ENCODE measurements at places on chromosomes 4 and X.

DNA sequence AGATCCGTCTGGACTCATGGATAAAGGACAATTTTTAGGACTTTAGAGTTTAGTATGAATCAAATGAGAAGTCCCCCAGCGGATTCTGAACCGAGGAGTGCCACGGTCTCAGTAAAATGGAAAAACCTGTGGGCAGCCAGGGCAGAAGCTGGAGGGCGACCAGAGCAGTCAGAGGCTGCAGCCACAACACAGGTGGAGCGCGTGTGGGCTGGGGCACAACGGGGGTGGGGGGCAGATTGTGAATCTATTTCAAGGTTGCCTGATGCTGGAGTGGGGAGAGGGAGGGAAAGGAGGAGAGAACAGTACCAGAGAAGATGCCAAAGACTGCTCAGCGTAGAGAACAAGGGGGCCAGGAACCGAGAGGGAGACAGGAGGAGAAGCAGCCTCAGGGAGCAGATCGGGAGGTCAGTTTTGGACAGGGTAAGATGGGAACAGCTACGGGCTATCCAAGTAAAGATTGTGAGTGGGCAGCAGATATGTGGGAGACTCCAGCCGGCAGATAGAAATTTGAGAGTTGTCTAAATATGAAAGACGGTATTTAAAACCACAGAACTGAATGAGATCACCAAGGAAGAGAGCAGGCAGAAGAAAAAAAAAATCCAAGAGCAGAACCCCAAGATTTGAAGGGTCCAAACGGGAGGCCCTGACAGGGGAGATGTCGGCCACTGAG is 9.5 kb downstream of the FAT1 start:
- no peak for DNase-seq

- DNase-seq: no peak
These were observed 76.7 kb downstream of the ABLIM2 start for GRCh38 chr4:8081621-8082516.

DNA sequence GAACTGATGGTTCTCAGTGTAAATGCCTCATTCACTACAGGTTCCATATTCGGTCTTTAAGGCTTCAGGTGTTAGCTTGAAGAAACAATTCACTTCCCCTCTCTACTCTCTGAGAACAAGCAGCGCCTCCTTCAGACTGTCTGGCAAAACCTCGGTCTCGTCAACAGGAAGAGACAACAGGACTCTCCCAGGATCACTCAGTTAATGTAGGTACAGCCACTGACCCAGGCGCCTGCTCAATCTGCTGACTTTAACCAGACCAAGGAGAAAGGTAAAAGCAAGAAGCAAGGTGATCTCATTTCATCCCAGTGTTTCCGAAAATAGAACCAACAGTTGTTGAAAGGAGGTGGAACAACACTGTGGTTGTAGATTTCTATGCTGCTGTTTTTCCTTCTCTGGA is 102.2 kb downstream of the SLC2A9 start:
- no peak for DNase-seq

DNA sequence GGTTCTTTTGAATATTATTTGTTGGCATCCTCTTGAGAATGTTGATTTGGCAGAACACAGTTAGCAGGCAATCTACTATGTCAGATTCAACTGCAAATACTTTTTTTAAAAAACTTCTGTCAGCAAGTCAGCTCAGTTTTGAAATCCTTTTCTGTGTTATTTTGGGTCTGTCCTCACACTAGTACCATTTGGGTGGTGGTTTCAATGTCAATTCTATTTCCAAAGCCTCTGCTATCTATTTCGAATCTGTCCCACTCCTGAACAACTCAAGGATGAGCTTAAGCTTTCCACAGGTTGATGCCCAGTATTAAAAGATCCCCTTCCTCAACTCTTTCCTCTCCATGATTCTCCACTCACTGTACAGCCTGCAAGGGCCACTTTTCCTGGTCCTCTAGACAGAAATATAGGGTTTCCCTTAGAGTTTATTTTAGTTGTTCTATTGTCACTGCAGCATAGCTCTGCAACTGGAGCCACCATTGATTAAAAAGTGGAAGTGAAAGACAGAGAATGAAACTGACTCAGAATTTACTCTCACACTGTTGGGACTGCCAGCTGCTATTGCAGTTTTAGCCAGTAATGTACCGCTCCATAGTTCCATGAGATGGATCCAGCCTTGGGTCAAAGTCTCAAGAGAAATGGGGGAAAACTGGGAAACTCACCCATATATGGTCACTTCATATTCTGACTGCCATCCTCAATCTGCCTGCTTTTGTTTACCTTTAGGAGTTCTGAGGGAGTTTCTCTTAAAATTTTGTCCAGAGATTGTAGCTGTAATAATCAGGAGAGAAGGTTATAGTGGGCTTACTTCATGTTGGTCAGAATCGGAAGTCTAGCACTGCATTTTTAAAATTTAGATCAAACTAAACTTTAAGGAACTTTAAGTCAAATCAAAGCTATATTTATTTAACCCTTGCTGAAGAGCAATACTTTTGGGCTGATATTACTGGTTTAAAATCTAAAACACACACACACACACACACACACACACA is 14.6 kb downstream of the HDX start:
- no peak for DNase-seq

DNA sequence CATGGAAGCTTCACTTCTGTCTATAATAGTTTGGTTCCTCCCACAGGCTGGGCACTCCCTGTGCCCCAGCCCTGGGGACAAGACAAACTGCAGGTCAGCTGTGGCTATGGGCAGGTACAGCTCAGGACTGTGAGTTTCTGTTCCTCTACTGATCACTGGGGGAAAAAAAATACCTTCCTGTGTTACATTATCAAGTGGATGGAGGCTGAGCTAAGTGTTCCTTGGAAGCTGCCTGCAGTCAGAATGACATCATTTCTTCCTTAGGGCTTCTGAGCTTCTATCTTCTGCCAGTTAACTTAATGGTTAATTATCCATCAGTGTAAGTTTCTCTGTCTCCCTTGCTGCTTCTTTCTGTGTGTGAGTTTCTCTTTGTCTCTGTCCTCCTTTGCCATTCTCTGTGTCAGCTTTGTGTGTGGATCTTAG is 4.6 kb downstream of the RAB33A start:
- no peak for DNase-seq

GRCh38 chr4:32745351-32745750 is 2025.2 kb downstream of the PCDH7 start:
- DNase-seq: no peak

- no peak for DNase-seq
These were observed 1.8 kb downstream of the DKK2 start for GRCh38 chr4:107034091-107034995.

GRCh38 chr4:84032372-84032771 is 466.7 kb downstream of the NKX6-1 start:
- no peak for DNase-seq

DNA sequence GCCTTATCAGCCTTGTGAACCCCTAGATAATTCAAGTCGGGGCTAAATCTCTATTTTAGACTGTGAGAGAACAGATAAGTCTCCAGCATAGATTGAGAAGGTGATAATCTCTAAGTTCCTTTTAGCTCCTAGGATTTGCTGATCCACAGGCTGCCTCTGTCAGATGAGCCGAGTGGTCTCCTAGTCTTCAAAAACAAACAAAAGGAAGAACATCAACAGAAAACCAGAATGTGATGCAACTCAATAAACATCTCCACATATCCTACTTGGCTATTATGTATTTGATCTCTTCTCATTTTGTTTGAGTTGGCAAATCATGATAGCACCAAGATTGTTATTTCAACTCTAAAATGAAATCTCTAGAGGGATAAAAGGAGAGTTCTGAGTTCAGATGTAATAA is 88.4 kb upstream of the SLC7A11 start:
- no peak for DNase-seq

GRCh38 chr4:18366892-18367291 is 345.3 kb upstream of the LCORL start:
- no peak for DNase-seq

GRCh38 chr4:107837776-107838618 is 13.3 kb downstream of the SGMS2 start:
- no peak for DNase-seq

- no peak for DNase-seq
These were observed 53.1 kb downstream of the CCNI start for GRCh38 chr4:77022560-77023179.

GRCh38 chr4:140497405-140497746 is 717 bp downstream of the MGAT4D start:
- DNase-seq: no peak

DNA sequence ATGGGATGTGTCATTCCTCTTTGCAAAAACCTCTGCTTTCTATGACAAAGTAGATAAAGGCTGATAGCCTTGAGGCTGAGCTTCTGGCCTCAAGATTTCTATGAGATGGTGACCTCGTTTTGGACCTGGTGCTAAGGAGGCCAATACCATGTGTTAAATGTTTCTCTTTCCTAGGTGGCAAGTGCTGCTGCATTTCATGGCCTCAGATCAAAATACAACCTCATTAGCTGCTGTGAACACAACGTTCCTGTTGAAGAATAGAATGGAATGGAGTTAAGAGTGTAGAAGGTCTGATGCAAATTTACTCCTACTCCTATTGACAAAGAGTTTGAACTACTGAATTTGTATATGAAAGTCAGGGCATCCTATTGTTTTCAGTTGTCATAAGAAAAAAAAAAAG is 112.0 kb downstream of the C4orf51 start:
- no peak for DNase-seq

DNA sequence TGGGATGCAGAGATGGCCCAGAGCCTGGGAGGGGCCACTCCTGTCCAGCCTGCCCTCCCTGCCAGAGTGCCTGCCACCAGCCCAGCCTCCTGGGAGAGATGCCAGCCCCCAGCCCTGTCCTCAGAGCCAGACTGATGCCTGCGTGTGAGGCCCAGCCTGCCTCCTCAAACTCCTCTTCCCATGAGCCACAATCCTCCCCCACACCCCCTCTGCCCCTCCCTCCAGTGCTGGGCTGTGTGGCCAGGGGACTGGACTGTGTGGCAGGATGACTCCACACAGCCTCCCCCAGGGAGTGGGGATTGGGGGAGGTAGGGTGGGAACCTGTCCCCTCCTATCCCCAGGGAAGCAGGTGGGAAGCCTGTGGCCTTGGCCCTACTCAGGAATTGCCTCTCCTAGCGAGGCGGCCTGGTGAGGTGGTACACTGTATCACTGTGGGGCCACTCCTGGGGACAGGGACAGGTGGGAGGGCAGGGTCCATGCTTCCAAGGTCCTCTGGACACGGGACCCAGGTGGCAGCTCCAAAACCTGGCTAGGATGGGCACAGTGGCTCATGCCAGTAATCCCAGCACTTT is 4.3 kb upstream of the SH3BP2 start:
- DNase-seq: no peak

DNA sequence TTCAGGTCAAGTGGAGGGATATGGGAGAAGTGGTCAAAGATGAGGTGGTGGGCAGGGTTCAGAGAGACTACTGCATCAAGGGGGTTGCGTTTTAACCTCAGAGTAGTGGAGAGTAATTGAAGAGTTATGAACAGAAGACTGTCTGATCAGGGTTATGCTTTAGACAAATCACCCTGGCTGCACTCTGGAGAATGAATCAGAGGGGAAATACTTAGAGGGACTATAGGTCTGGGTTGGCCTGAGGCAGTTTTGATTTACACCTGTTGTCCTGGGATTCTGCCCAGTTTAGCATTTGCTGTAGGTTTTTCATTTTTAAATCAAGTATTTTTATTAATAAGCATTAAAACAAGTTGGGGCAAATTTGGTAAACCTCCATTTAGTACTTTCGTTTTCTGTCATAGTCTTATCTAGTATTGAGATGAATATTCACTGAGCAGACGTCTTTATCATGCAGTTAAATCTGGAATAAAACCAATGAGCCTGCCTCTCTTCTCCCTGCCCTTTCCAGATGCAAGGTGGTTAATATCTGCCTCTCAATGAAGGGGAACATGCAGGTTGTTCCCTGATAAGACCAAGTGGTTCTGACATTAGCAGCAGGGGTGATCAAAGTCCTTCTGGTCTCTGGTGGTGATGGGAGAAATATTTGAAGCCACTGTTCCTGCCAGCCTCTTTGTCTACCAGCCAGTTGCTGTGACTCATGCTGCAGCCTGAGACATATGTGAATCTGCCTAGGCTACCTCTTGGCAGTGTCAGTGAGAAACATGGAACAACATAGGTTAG is 116.0 kb upstream of the RPS6KA3 start:
- DNase-seq: no peak

DNA sequence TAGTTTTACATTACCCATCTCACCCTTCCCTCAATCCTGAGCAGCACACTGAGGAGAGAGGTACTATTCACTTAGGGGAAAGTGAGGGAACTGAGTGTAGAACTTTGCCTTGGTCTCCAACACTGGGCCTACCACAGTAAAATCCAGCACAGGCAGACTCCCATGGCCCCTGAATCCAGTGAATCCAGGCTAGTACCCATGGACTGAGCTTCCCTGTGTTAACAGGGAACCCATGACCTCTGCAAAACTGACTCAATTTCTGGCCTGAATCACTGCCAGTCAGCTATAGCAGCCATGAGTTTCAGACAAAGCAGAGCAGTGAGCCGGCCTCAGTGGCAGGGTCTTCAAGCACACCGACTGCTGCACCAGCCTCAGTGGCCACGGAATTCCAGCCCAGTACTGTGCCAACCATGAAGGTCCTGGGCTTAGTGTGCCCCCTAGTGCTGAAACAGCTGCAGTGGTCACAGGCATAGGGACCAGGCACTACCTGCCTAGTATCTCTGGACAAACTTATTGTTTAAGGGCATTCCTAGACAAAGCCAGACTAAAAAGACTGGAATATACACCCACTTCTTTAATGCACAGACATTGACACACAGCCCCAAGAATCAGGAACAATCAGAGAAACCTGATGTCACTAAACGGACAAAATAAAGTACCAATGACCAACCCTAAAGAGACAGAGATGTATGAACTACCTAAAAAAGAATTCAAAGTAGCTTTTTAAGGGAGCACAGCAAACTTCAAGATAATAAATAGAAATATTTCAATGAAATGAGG is 127.4 kb upstream of the RPL34 start:
- DNase-seq: no peak

DNA sequence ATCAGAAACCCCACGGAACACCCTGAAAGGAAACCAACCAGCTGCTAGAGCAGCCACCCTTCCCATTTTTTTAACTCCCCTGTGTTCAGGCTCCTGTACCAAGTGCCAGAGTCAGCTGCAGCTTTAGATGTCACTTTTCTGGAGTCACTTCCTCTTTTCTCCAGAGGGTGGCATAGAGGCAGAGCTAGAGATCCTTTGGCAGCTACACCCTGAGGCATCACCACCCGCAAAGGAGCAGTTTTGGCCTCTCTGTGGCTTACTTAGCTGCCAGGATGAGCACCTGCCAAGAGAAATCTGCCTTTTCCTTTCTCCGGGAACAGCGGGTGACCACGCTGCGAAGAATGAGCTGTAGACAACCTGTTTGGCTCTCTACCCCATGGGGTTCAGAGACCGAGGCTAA is 58.0 kb upstream of the CHRDL1 start:
- no peak for DNase-seq

- DNase-seq: no peak
These were observed 198.0 kb downstream of the GUCY2F start for GRCh38 chrX:109283870-109284269.

DNA sequence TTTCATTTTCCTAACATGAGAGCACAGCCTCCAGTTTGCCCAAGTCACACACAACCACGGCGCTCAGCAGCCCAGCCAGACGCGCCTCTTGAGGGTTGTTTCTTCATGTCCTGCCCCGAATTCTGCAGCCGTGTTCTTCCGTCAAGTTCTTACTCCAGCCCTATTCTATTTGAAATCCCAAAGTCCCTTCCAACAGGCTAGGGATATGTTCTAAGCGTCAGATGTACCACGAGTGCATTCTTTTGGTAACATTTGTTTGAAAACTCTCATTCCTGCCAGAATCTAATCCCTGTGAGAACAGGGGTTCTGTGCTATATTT is 23.1 kb downstream of the ACSL1 start:
- DNase-seq: no peak
